Activated naive CD4-positive, alpha-beta T cell treated with anti-CD3 and anti-CD28 coated beads, Interleukin-2, amount 50 U/mL, for 72 hours (primary cell): ENCODE measurements at places on chromosomes 1 and 21. TPM values are rescaled to one million over a fixed set of nuclear protein-coding genes. Genes with fewer than 3 reads are reported as not detected.

CTSE gene
- total RNA-seq: not detected

SPATA17 gene
- total RNA-seq: not detected

C1orf115 gene
- total RNA-seq: 0.87 TPM

FAM72C gene
- total RNA-seq: 17.1 TPM

TMEM61 gene
- 0.23 TPM for total RNA-seq

OR2T34 gene
- total RNA-seq: not detected

SPRR1A gene
- not detected for total RNA-seq

AK4 gene
- total RNA-seq: 109 TPM

CITED4 gene
- total RNA-seq: 4.4 TPM

SEC16B gene
- not detected for total RNA-seq

SLC1A7 gene
- not detected for total RNA-seq

ERICH3 gene
- not detected for total RNA-seq

KCNJ9 gene
- total RNA-seq: not detected

SPATA45 gene
- not detected for total RNA-seq

CYP4A22 gene
- not detected for total RNA-seq

CELA2B gene
- not detected for total RNA-seq

WLS gene
- total RNA-seq: not detected

GPR157 gene
- 9.1 TPM for total RNA-seq

RNASEL gene
- 3.6 TPM for total RNA-seq

DOP1B gene
- 12.9 TPM for total RNA-seq

CD48 gene
- total RNA-seq: 236 TPM

SPRR2E gene
- total RNA-seq: not detected

LAPTM5 gene
- 298 TPM for total RNA-seq

ARF1 gene
- 333 TPM for total RNA-seq

UTS2 gene
- total RNA-seq: 0.14 TPM

OR2T29 gene
- not detected for total RNA-seq

NKAIN1 gene
- total RNA-seq: not detected

CLDN17 gene
- not detected for total RNA-seq

MARK1 gene
- total RNA-seq: not detected

PTPRC gene
- 433 TPM for total RNA-seq

ZBTB8A gene
- 0.18 TPM for total RNA-seq

ERVH48-1 gene
- total RNA-seq: 0.18 TPM

LRRC7 gene
- total RNA-seq: 0.91 TPM

SPRR2F gene
- not detected for total RNA-seq

AIM2 gene
- 14.4 TPM for total RNA-seq

LHX8 gene
- not detected for total RNA-seq

PRELP gene
- 0.07 TPM for total RNA-seq

FCRL3 gene
- total RNA-seq: 1.3 TPM

ARHGEF16 gene
- total RNA-seq: not detected

DIRAS3 gene
- total RNA-seq: not detected

NHLH1 gene
- 0.68 TPM for total RNA-seq

FMN2 gene
- total RNA-seq: not detected

PTPN7 gene
- total RNA-seq: 198 TPM

PTPRF gene
- total RNA-seq: 0.25 TPM

MTFR1L gene
- total RNA-seq: 43.9 TPM

FLG2 gene
- total RNA-seq: not detected

DNALI1 gene
- total RNA-seq: not detected

CYP4A11 gene
- total RNA-seq: not detected

TRIM17 gene
- total RNA-seq: 0.91 TPM

ADORA3 gene
- total RNA-seq: 0.11 TPM

CCNL2 gene
- total RNA-seq: 174 TPM
